ENCODE measurements at places on chromosomes 4 and X.

DNA sequence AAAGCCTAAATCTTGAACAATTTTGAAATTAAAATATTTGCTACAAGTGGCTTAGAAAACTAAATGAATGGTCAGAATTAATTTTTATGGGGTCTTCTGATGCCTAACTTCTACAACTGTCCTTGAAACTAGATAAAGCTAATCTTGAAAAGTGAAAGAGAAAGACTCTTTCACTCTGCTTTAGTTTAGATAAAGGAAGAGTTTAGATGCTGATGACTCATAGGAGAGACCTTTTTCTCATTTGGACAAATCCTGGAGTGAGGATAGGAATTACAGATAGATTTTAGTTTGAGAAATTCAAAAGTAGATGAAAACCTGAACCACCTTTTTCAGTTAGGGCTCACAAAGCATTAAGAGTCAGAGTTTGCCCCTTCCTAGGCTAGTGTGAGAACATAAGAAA is 342.3 kb upstream of the GRID2 start:
- DNase-seq = no peak

GRCh38 chr4:74365761-74366160 is 816 bp downstream of the EREG start:
- DNase-seq = no peak

GRCh38 chrX:40248822-40249221 is 151.1 kb upstream of the BCOR start:
- no peak for DNase-seq

- no peak for DNase-seq
Observed at GRCh38 chrX:111259559-111259958, 10.7 kb downstream of the CAPN6 start.

GRCh38 chrX:72308566-72309296 is 3.0 kb upstream of the CITED1 start:
- no peak for DNase-seq

DNA sequence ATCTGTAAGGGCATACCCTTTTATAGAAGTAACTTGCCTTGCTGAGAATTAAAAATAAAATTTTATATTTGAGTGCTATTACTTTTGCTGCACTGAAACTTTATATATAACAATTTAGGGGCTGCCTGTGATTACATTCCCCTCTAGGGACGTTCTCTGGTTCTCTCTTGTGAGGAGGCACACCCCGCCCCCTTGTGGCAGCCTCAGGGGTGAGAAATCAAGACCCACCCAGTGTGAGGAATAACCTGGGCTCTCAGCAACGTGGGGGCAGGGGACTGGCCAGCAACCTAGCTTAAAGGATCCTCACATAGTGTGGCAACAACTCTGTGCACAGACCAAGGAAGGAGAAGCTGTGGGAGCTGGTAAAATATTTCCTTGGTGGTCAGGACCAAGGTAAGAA is 43.7 kb downstream of the MAGEA9 start:
- no peak for DNase-seq

DNA sequence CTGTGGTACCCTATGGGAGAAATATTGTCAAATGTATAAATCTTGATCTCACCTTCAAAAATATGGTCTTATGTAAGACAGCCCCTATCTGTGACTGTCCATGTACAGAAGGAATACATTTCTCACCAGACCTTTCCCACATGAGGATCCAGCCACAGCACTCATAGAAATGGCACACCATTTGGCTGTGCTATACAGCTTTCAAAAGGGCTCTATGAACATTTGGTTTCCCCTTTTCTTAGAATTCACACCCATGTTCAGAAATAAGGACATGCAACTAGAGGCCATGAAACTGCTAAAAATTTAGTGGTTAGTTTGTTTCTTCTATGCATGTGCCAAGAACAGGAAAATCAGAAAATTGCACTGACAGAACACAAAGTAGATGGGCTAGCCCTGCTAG is 62.7 kb downstream of the ANTXR2 start:
- DNase-seq = no peak

GRCh38 chr4:167234316-167234881 is at the start of gene SPOCK3:
Gene SPOCK3 (minus strand): TSS chr4:167234494.
- DNase-seq = no peak

DNA sequence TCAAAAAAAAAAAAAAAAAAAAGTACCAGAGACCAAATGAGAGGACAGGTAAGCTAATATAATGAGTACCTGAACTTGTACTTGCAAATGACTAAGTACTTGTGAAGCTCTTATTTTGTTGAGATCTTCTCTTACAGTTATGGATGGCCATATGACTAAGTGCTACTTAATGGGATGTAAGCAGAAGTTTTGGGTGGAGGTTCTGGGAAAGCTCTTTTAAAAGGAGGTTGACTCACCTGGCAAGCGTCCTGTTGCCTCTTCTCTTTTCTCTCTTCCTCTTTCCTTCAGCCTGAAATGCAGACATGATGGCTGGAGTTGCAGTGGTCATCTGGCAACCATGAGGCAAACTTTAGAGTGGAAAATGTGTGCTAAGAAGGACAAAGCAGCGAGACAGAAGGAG is 36.9 kb upstream of the MED14 start:
- no peak for DNase-seq

- no peak for DNase-seq
Observed at GRCh38 chr4:23875317-23875716, 14.5 kb downstream of the PPARGC1A start.

DNA sequence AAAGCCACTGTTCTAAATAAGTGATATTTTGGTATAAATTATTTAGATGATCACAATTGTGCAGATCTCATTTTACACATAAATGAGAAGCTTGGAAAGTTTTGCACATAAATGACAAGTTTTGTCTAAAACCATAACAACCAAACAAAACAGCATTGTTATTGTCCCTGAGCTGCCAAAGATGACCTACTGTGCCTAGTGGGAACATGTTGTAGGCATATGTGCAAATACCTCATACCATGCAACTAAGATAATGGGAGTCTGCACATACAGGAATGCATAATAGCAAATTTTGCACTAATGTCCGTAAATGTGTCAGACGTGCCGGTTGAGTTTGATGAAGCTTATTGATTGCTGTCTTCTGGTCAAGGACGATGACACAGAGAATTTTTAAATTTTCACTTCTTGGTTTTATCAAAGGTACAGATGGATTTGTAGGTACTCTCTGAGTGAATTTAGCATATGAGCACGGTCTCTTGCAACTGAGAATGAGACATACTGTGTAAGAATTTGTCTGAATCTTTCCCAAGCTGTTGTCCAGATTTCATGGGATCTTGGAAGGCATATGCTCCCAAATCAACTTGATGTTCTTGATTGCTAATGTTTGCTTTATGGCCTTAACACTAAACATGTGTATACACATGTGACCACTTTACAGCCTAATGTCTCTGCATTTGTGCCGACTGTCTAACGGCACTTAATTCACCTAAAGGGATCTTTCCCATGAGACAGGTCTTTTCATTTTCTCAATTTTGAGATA is 1133.5 kb downstream of the FAT4 start:
- no peak for DNase-seq

GRCh38 chr4:176760471-176760870 is 32.3 kb downstream of the VEGFC start:
- DNase-seq = no peak

DNA sequence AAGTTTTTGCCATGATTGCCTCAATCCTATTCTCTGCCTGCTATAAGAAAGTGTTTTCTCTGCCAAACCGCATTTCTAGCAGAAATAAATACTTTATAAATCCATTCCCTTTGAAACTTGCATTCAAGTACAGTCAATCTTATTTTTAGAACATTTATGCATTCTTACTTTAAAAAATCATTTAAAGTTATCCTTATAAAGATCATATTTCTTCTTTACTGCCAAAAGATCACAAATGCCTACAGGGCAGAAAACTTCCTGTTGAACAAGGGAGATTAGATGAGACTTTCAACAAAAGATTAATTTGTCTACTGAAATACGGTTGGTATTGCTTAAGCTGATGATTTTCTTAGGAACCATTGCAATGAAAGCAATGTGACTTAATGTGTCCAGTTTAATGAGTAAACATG is 207.2 kb upstream of the SLIT2 start:
- no peak for DNase-seq

- DNase-seq = no peak
Observed at GRCh38 chr4:4750187-4750586, 109.3 kb upstream of the MSX1 start.

GRCh38 chr4:48035952-48036351 is 19.4 kb downstream of the NIPAL1 start:
- DNase-seq = no peak

DNA sequence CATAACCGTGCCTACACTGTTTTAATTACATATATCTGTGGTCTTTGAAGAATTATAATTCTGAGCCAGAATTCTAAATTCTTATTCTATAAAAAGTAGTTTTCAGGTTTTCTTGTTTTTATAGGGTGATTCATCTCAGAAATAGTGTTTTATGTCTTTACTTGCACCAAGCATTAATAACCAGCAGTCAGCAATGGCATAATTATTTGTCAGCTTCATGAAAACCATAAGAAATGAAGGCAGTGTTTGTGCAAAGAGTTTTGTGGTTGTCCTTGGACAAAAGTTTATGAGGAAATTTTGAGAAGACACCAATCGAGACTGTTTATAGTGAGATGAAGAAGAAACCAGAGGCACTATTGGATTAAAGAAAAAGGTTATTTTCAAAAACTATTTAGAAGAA is 37.2 kb downstream of the EDNRA start:
- DNase-seq = no peak

DNA sequence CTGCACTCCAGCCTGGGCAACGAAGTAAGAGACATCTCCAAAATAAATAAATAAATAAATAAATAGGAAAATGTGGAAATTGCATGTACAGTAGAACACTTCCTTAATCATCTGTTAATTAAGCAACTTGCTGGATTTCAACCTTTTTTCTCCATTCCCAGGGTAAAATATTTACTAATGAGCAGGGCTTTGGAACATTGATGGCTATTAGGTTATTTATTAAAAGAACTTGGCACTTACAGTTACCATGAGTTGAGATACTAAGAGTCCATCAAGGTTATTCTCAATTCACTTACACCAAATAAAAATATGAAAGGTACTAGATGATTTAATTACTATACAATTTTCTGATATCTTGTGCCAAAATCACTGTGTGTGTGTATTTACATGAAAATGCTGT is 607.1 kb downstream of the PCDH18 start:
- DNase-seq = no peak

- DNase-seq = no peak
Observed at GRCh38 chr4:188439641-188440311, 300.5 kb downstream of the TRIML1 start.

- DNase-seq = no peak
Observed at GRCh38 chr4:182056866-182057265, 186.3 kb upstream of the TENM3 start.

DNA sequence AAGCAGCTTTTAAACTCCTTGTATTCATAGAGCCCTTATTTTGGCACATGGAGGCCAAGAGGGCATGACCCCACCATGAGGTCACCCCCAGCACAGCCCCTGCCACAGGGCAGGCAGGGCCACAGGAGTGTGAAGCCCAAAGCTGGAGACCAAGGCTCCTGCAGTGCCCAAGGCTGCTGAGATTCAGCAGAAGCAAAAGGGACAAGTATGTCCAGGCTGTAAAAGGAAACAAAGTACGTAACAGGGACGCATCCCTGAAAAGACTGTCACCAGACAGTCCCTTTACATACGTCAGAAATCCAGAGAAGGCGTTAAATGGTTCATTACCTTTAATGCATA is 18.9 kb downstream of the GAK start:
- no peak for DNase-seq

- DNase-seq = no peak
Observed at GRCh38 chrX:68941385-68941952, 112.6 kb downstream of the EFNB1 start.

GRCh38 chr4:76265631-76266218 is 14.2 kb downstream of the FAM47E start:
- no peak for DNase-seq

GRCh38 chr4:4689694-4690440 is 148.0 kb upstream of the STX18 start:
- DNase-seq = no peak

- DNase-seq = no peak
Observed at GRCh38 chr4:121373841-121374240, 7.0 kb downstream of the QRFPR start.

GRCh38 chr4:15012017-15012788 is 9.9 kb downstream of the CPEB2 start:
- DNase-seq = no peak

DNA sequence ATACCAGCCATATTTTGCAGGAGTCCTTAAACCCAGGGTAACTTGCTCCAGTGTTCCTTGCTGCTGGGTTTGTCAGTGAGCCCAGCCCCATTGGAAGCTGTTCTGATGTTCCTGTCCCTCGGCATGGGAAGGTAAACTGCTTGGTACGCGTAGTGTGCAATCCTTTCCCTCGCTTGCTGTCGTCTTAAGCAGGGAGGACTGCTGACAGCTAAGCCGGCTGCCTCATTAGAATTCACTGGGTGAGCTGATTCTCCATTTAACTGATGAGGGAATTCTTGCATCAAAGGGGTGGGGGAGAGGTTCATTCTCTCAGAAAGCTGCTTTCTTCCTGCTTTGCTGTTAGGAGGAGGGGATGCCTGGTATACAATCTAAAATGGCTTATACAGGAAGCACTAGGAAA is 164.6 kb downstream of the MID1IP1 start:
- no peak for DNase-seq

DNA sequence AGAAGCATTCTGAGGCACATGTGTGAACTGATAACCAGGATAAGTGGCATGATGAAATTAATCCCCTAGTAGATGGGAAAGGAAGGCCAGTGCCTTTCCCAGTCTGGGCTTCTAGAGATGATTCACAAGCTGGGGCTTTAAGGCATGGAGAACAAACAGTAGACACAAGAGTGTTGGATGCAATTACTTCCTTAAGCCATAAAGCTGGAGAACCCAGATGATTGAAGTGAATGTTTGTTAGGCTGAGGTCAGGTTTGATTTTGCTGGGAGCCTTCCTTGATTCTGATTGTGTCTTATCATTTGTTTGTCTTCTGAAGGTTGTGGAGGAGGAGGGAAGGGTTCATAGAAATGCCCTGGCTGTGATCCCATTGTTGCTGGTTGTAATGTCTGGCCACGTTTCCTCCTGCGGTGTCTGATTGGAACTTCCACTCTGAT is 125.2 kb downstream of the NHS start:
- DNase-seq = no peak

GRCh38 chr4:7530932-7531639 is 96.4 kb upstream of the PSAPL1 start:
- DNase-seq = no peak

GRCh38 chr4:103664436-103665075 is 55.2 kb downstream of the TACR3 start:
- no peak for DNase-seq

GRCh38 chr4:78781924-78782323 is 5.8 kb downstream of the BMP2K start:
- DNase-seq = no peak

Data from T-helper 22 cell (primary cell).